ENCODE measurements at places on chromosomes 16 and 17.

DNA sequence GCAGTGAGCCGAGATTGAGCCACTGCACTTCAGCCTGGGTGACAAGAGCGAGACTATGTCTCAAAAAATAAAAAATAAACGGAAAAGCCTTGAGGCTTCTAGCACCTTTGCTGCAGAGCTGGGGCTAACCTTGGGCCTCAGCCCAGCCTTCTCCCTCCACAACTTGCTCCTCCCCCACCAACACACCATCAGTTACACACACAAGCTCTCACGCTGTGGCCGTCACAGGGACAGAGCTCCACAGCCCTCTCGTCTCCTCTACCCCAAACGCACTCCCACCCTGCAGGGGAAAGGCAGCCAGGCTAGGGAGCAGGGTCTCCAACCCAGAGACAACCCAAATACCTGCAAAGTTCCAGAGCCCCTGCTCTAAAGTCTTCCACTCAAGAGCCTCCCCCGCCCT, 22.0 kb upstream of the MRPS23 start:
- DNase-seq, result no peak

DNA sequence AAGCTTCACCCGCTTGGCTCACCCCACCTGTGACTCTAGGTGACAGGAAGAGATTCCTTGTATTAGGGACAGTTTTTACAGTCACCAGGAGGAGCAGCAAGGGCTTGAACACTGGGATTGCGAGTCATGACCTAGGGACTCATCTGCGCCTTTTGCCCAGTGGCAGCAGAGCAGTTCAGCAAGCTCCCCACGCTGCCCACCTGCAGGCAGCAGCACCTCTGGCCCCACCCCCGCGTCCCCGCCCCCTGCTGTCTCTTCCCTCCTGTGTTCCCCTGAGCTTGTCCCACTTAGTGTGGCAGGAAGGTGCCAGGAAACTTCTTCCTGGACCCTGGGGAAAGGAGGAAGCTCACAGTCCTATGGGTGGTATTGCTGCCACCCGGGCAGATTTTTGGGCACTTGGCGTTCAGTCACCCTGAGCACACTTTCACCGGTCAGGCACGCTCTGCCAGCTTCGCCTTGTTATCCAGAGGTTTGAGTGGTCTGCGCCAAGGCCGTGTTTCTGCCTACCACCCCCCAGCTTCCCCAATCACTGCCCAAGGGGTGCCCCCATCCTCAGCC, 8.7 kb downstream of the MMP15 start:
- no peak for DNase-seq

DNA sequence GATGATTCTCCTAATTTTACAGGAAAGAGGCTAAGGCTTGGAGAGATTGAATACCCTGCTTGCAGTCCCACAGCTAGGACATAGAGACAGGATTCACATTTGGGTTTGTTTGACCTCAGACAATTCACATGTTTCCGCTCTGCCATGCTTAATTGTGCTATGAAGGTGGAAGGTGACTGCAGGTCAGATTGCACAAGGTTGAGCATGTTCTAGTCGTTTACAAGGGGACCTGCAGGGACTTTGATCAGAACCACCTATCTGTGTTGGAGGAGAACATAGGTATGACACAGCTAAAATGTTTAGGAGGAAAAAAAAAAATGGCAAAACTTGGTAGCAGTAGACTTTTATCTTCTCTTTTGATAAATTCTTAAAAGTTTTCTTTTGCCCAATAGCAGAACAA, 4.9 kb upstream of the ANKFN1 start:
- no peak for DNase-seq

GRCh38 chr16:9372934-9373890, 281.8 kb downstream of the HAPSTR1 start:
- DNase-seq, result no peak

GRCh38 chr16:85943711-85944110, 44.7 kb downstream of the IRF8 start:
- DNase-seq, result no peak

- no peak for DNase-seq
Observed at GRCh38 chr16:66162821-66163220, 203.7 kb upstream of the CDH5 start.

- no peak for DNase-seq
Observed at GRCh38 chr17:42779304-42779935, 990 bp upstream of the WNK4 start.

GRCh38 chr16:56860226-56861020, 4.6 kb upstream of the SLC12A3 start:
- DNase-seq, result no peak

DNA sequence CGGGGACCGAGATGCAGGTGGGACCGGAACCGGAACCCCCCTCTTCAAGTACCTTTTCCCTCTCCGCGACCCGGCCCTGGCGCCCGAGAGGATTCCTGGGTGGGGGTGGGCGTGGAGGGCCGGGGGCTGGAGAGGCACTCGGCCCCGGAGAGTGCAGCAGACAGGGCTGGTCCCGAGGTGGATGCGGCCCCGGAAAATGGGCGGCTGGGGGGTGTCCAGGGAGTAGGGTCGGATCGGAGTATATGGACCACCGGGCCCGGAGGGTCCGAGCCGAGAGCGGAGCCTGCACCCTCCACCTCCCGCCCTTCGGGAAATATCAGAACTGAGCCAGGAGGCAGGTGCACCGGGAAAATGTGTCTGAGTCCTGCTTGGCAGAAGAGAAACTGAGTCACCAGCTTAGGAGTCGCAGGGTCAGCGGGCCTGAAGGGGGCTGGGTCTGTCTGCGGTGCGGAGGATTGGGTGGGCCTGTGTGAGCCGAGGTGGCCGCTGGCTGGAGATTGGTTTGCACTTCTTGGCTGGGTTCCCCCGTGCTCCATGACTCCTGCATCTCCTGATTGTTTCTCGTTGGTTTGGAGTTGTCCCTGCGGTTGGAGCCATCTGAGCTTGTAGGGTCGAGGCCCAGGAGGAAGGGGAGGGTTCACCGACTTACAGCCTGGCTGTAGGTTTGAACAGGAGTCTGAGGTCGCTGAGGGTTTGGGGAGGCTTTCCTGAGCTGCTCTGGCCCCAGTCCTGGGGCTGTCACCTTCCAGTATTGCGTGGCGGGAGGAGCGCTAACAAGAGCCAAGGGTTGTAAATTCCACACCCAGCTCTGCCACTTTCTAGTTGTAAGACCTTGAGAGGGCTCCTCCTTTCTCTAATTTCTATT, 518 bp downstream of the SH2B1 start:
- no peak for DNase-seq

DNA sequence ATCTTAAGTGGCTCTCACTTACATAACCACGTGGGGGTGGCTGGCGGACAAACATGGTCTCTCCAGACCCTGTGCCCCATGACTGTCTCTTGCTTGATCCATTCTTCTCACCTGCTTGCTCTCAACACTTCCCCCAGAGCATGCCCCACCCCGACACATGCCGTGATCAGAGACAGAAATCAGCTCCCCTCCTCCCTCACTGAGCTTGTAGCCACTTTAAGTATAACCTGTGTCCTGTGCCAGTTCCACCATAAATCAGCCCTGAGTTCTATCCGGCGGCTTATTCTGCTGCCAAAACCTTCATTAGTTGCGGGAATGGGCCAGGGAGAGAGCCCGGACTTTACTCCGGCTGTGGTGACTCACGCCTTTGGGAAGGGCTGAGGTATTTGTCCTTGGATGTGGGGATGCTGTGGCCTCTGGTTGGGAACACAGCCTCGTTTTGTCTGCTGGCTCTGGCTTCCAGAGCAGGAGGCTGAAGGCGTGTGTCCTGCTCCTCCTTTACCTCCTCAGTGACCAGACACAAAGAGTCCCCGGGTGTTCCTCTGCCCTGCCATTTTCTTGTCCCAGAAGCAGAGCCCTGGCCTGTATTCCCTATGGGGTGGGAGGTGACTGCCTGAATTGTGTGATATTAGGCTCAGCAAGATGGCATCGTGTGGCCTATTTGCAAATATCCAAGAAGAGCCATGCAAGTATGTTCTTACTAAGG, 21.1 kb downstream of the ANKRD40 start:
- no peak for DNase-seq

DNA sequence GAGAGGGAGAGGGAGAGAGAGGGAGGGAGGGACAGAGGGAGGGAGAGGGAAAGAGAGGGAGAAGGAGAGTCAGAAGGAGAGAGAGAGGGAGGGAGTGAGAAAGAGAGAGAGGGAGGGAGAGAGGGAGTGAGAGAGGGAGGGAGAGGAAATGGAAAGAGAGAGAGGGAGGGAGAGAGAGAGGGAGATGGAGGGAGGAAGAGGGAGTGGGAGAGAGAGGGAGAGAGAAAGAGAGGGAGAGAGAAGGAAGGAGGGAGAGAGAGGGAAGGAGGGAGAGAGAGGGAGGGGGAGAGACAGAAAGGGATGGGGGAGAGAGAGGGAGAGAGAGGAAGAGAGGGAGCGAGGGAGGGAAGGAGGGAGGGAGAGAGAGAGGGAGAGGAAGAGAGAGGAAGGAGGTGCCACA, 72.8 kb downstream of the AXIN2 start:
- DNase-seq, result no peak

GRCh38 chr16:22734368-22734767, 79.6 kb upstream of the HS3ST2 start:
- no peak for DNase-seq

DNA sequence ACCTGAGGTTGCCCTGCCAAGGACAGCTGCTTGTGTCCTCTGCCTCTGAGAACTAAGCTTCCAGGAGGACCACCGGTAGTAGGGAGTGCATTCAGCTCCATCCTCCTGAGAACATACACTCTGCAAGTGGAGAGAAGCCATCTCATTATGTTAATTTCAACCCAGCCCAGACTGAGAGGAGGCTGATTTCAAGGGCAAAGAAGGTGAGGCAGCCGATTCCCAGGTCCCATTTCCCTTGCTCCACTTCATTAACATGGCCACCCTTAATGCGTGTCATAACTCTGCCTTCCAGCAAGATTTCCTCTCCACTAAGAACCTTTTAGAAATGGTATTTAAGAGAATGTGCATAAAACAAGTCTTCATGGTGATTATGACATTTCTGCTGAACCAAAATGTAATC, 72.5 kb downstream of the CDH13 start:
- DNase-seq, result no peak

DNA sequence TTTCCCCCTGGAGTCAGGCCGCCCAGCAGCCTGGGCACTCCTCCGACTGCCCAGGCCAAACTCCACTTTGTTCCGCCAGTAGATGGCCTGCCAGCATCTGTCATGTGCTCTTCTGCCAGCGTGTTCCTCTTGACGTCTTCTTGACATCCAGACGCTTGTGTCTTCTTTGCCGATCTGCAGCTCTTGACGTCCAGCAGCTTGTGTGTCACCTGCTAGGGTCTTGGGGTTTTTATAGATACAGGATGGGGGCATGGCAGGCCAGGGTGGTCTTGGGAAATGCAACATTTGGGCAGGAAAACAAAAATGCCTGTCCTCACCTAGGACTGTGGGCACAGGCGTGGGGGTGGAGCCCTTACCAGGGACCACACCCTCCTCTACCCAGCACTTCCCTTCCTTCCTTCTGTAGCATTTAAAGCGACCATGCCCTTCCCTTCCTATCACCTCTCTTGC, 88.7 kb downstream of the BMERB1 start:
- no peak for DNase-seq

- DNase-seq, result no peak
Observed at GRCh38 chr16:70703041-70703834, 17.4 kb upstream of the MTSS2 start.

- no peak for DNase-seq
Observed at GRCh38 chr17:55124730-55125360, 139.9 kb upstream of the HLF start.

DNA sequence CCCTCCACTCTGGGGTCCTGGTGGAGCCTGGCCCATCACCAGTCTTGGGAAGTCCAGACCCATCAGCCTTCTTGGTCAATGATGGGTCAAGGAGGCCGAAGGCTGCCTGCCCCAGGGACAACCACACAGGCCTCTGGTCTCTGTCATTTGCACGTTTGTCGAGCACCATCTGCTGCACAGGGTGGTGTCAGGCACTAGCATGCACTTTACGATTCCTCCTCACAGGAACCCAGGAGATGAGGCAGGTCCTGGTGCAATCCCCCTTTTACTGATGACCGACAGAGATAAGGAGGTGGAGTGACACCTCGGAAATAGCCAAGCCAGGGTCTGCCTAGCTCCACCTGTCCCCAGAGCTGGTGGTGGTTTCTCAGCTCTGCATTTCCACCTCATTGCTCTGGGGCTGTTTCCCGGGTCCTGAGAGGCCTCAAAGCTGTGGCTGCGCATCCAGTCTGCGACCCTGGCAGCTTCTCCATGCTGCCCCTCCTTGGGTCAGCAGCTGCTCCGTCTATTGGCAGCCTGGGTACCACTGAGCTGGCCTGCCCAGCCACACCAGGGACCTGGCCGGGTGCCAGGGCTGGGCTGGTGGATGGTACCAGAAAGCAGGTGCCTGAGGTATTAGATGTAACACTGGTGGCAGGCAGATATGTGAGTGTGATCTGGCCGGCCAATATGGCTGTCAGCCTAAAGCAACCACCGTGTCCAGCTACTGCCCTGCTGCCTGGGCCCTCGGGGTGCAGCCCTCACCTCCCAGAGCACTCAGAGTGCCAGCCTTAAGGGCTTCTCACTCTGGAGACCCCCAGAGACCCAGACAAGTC, 10.0 kb downstream of the MMP15 start:
- DNase-seq, result no peak

DNA sequence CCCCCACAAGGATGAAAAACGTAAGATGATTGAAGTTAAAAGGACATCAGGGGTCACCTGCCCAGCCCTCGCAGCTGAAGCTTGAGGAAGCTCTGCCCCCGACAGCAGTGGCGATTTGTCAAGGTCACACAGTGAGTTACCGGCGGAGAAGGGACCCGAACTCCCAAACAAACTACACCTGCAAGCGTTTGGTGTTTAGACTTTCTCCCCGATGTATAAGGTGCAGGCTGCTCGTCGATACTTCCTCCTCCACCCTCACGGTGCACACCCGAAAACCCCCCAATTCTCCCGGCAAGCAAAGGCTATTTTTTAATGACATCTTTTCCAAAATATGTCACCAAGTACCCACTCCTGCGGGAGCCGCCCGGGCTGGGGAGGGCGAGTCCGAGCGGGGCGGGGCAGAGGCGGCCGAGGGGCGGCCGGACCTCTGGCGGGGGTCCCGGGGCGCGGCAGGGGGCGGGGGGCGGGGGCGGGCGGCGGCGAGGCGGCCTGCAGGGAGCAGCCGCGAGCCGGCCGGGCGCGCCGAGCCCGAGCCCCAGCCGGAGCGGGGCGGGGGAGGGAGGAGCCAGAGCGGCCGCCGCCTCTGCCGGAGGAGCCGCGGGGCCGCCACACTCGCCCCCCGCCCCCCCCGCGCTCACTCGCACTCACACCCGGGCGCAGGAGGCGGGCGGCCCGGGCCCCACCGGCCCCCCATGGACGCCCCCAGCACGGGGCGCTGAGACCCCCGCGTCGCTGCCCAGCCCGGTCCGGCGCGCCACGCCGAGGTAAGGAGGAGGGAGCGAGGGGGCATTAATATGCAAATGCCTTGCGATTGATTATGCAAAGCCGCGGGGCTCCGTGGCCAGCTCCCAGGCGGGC, at the start of gene THRA:
THRA (plus strand) TSS at position 637 of the 858 bp plus-strand sequence. CDS start 11,524 bp downstream, outside the sequence.
- no peak for DNase-seq

GRCh38 chr16:79307214-79307613, 293.3 kb downstream of the MAF start:
- no peak for DNase-seq

- no peak for DNase-seq
Observed at GRCh38 chr17:71987634-71988033, 133.2 kb upstream of the SOX9 start.

GRCh38 chr17:79465011-79465680, 145.7 kb downstream of the RBFOX3 start:
- DNase-seq, result no peak
